A549 treated with RU486 at 1 μM for 4 hours (cell line): ENCODE measurements at places on chromosomes 13 and 19. TPM values are rescaled to one million over a fixed set of nuclear protein-coding genes. Genes with fewer than 3 reads are reported as not detected.

The ZNF134 gene
- 5.3 to 9.1 TPM (median 8.5 TPM) in 5 replicates for total RNA-seq

The ADM5 gene
- total RNA-seq, result 3.9 to 6.9 TPM (median 5.9 TPM) in 5 replicates

The COL5A3 gene
- total RNA-seq, result 3.5 to 5.4 TPM (median 3.6 TPM) in 5 replicates

The GFY gene
- 0.12 to 0.28 TPM (median 0.17 TPM) in 4 of 5 replicates, not detected in the other for total RNA-seq

The SELENOW gene
- 88.7 to 160 TPM (median 151 TPM) in 5 replicates for total RNA-seq

The MAST1 gene
- total RNA-seq, result 1.1 to 2.5 TPM (median 1.6 TPM) in 5 replicates

The CABP5 gene
- not detected in 5 replicates for total RNA-seq

The ZNF813 gene
- total RNA-seq, result 0.13 to 0.37 TPM (median 0.22 TPM) in 5 replicates

The GNG7 gene
- total RNA-seq, result 0.05 to 0.14 TPM (median 0.06 TPM) in 4 of 5 replicates, not detected in the other

The ZNF559 gene
- total RNA-seq, result 3.5 to 6.0 TPM (median 4.9 TPM) in 5 replicates

The PABPC3 gene
- total RNA-seq, result 0.07 to 0.22 TPM (median 0.14 TPM) in 5 replicates

The ZNF761 gene
- 7.6 to 8.1 TPM (median 7.7 TPM) in 5 replicates for total RNA-seq

The APOE gene
- total RNA-seq, result 10.9 to 21.6 TPM (median 15.6 TPM) in 5 replicates

The C3 gene
- 34.0 to 64.4 TPM (median 45.2 TPM) in 5 replicates for total RNA-seq

The CGB5 gene
- total RNA-seq, result 0.90 to 1.4 TPM (median 1.1 TPM) in 5 replicates

The CACNG8 gene
- total RNA-seq, result 0.69 to 1.5 TPM (median 1.3 TPM) in 5 replicates

The PRR36 gene
- 0.21 to 0.84 TPM (median 0.39 TPM) in 5 replicates for total RNA-seq

The SLC1A6 gene
- total RNA-seq, result not detected in 5 replicates

The TPTE2 gene
- total RNA-seq, result not detected in 5 replicates

The STOML3 gene
- not detected in 5 replicates for total RNA-seq

The RFPL4A gene
- total RNA-seq, result 0.22 to 0.86 TPM (median 0.56 TPM) in 5 replicates

The CCDC194 gene
- total RNA-seq, result not detected in 5 replicates

The BEST2 gene
- total RNA-seq, result 0.05 to 0.14 TPM in 2 of 5 replicates, not detected in the others

The EBI3 gene
- 1.7 to 4.1 TPM (median 3.1 TPM) in 5 replicates for total RNA-seq

The PGLYRP2 gene
- total RNA-seq, result 0.06 TPM in 1 of 5 replicates, not detected in the others

The FXYD3 gene
- 0.21 to 0.57 TPM (median 0.28 TPM) in 3 of 5 replicates, not detected in the others for total RNA-seq

The GYS1 gene
- total RNA-seq, result 16.4 to 21.4 TPM (median 17.5 TPM) in 5 replicates

The TGFBR3L gene
- total RNA-seq, result 0.78 to 2.4 TPM (median 1.9 TPM) in 5 replicates

The ZNF296 gene
- 6.5 to 11.0 TPM (median 10.4 TPM) in 5 replicates for total RNA-seq

The JAK3 gene
- 0.15 to 0.36 TPM (median 0.31 TPM) in 5 replicates for total RNA-seq

The DLL3 gene
- 6.3 to 11.9 TPM (median 11.1 TPM) in 5 replicates for total RNA-seq

The CFAP97D2 gene
- total RNA-seq, result not detected in 5 replicates

The FFAR2 gene
- total RNA-seq, result not detected in 5 replicates

The GPC6 gene
- 3.3 to 6.1 TPM (median 5.1 TPM) in 5 replicates for total RNA-seq

The MAP4K1 gene
- total RNA-seq, result 0.27 to 1.4 TPM (median 0.70 TPM) in 5 replicates

The FOXA3 gene
- 0.58 to 1.1 TPM (median 0.81 TPM) in 5 replicates for total RNA-seq

The LGALS14 gene
- total RNA-seq, result not detected in 5 replicates

The ERFL gene
- 0.23 to 0.41 TPM (median 0.36 TPM) in 5 replicates for total RNA-seq

The ZNF154 gene
- total RNA-seq, result not detected in 5 replicates

The ZSCAN5C gene
- total RNA-seq, result not detected in 5 replicates

The ZNF575 gene
- 0.97 to 2.5 TPM (median 2.2 TPM) in 5 replicates for total RNA-seq

The ZNF577 gene
- total RNA-seq, result 0.05 to 0.10 TPM in 2 of 5 replicates, not detected in the others
